ENCODE measurements at places on chromosomes 16 and 17.

DNA sequence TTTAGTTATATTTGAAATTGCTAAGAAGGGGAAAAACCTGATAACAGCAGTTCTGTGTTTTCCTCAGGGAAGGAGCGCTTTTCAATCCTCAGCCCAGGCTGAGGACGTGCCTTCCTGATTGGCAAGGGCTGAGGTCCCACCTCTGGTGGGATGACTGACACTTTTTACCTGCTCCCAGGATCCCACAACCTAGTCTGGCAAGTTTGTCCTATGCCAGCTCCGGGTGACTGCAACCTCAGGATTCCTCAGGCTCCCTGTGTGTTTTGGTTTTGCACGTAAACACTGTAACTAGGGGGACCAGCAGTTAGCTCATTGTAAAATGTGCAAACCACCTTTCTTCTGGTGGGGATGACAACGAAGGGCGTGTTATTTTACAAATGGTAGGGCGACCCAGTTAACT is 7.5 kb downstream of the MARCHF10 start:
- DNase-seq = no peak

DNA sequence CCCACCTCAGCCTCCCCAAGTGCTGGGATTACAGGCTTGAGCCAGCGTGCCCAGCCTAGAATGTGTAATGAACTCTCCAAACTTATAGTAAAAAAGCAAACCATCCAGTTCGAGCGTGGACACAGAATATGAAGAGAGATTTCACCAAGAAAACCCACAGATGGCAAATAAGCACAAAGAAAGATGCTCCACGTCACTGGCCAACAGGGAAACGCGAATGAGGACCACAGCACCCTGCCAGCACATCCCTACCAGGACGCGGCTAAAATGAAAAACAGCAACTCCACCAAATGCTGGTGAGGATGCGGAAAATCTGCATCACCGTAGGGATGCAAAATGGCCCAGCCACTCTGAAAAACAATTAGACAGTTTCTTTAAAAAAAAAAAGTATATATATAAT is 1.4 kb downstream of the MVD start:
- no peak for DNase-seq

- no peak for DNase-seq
Observed at GRCh38 chr16:1940273-1941161, 2.5 kb downstream of the MSRB1 start.

DNA sequence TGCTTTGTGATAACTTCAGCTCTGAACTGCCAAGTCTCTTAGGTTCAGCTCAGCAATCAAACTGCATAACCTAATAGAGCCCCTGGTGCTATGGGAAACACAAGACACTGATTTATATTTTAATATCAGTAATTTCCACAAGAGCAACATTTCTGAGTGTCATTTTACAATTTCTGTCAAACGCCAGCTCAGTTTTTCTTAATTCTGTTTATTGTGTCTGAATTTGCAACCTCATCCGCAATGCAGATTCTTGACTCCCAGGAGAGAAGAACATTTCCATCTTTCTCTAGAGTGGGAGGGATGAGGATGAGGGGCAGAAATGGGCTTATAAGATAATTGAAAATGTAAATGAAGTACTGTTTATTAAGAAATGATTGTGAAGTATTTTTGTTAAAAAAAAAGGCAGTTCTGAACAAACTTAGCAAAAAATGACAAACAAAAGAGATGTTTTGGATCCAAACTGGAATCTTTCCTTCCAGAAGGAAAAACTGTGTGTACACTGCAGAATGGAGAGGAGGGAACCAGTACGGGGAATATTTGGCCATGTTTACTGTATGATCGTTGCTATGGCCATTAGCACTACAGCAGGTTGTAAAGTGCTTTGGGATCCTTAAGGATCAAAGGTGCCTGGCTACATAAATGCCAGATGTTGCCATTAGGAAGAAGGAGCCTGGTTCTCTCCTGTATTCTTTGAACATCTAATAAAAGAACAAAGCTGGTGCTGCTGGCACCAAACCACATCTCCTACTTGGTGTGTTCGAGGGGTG is 7.4 kb upstream of the PMFBP1 start:
- DNase-seq = no peak

GRCh38 chr17:35103271-35103670 is 16.4 kb downstream of the RAD51D start:
- DNase-seq = no peak

- DNase-seq = no peak
Observed at GRCh38 chr17:73189417-73190099, 3.3 kb upstream of the COG1 start.

DNA sequence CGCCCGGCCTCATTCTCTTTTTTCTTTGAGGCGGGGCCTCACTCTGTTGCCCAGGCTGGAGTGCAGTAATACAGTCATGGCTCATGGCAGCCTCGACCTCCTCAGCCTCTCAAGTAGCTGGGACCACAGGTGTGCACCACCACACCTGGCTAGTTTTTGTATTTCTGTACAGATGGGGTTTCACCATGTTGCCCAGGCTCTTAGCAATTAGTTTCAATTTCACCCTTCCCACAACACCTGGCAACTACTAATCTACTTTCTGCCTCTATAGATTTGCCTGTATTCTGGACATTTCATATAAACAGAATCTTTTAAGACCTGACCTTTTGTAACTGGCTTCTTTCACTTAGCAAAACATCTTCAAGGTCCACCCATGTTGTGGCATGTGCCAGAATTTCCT is 8.0 kb upstream of the NT5M start:
- peak; percentile 5 for DNase-seq

Data from tibial artery (tissue), 4 donors.